ENCODE measurements at places on chromosomes 2 and 18.
A peak's percentile ranks its signal among the peaks of the same experiment; 100 is the strongest.

- DNase-seq, result no peak
These were observed 10.0 kb downstream of the PHOSPHO2 start for GRCh38 chr2:169704160-169704708.

- DNase-seq, result no peak
These were observed 71.4 kb downstream of the HNMT start for GRCh38 chr2:138035608-138036217.

GRCh38 chr2:222859786-222860612 is 837 bp upstream of the ACSL3 start:
- peak; percentile 88 for DNase-seq

GRCh38 chr18:77870199-77870598 is 620.6 kb downstream of the GALR1 start:
- DNase-seq, result no peak

- no peak for DNase-seq
These were observed 33.3 kb downstream of the CNGA3 start for GRCh38 chr2:98379311-98380202.

DNA sequence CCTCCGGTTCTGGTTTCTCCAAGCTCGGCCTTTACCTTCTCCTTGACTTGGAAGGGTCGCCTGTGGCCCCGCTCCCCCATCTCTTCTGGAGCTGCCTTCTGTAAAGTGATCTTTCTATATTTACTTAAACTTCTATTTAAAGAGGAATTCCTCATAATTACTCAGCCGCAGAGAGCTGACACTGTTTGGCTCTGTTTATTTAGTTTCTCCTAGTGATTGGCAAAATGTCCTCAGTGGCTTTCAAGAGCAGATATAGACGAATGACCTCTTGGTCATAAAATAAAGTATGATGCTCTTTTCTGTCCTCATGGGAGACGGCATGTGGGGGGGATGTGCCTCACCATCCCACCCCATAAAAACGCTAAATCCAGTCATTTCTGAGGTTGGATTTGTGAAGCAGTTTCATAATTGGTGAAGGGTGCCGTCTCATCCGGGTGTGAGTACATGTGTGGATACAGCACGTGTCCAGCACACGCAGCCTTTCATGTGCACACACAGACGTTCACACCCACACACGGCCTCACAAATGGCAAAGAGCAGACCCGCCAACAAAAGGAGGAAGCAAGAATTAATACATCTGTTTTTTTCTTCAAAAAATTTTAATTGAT is 43.4 kb upstream of the SMAD7 start:
- no peak for DNase-seq

GRCh38 chr18:58662118-58662517 is 9.1 kb upstream of the MALT1 start:
- no peak for DNase-seq

GRCh38 chr18:61991201-61991600 is 98.4 kb upstream of the RNF152 start:
- no peak for DNase-seq

DNA sequence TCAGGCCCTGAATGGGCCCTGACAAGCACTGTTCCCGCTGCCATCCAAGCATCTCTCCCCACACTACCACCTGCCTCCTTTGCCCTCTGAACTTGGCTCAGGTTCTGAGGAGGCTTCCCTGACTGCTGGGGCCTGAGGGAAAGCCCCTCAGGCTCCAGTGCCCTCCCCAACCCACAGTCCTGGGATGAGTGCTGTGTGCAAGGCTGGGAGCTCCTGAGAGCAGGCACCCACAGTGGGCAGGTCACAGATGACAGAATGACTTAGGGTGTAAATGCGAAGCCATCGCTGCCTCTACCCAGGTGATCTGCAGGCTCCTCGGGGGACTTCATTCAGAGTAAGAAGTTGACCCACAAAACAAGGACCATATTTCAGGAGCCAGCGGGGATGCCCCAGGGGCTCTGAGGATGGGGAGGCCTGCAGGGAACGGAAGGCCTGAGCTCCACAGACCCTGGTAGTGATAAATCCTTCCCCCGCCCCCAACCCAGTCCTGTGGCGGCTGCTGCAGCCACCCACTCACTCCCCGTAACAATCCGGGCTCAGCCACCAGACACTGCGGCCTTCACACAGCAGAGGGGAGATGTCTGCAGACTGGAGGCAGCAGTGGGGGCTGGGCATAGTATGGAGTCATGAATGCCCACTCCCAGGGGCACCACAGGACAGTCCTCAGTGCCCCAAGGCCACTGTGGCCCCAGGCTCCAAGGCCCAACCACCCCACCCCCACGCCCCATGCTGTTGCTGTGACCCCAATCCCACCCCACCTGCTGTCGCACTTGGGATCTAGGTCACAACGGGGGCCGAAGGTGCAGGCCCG is 8.9 kb downstream of the BIN1 start:
- DNase-seq, result no peak

- peak; percentile 30 for DNase-seq
These were observed 54.8 kb upstream of the CREB1 start for GRCh38 chr2:207474863-207475485.

DNA sequence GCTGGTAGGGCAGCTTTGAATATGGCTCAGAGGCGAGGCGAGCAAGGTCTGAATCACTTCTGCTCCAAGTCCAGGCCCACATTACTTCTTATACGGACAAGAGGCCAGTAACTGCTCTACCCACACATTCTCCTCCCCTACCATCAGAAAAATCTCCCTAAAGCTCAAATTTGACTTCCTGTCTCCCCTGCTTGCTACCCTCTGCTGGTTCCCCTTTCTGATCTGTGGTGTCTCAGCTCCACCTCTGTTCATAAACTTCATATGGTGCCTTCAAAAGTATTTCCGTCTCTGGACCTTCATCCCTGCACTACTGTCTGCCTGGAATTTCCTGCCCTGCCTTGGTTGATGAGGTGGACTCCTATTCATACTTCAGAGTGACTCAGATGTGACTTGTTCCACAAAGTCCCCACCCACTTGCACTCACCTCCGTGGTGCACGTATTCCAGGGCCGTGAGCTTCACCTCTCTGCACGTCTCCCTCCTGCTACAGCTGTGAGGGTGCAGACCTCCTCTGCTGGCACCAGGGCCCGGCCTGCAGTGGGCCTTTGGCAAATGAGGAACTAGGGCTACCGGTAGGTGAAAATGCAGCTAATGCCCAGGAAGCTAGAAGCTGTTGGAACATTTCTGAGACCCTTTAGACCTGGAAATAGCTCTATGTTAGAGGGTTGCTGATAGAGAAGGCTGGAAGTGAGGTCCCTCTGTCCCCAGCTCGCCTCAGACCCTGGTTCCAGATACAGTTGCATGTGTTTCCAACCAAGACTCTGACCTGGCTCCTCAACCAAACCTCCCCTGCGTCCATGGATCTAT is 24.6 kb upstream of the KCMF1 start:
- DNase-seq, result peak; percentile 93

GRCh38 chr18:78813156-78813555 is 166.5 kb upstream of the SALL3 start:
- DNase-seq, result no peak

GRCh38 chr2:76610451-76610850 is 899.7 kb upstream of the GCFC2 start:
- DNase-seq, result no peak

- peak; percentile 8 for DNase-seq
These were observed 101.7 kb upstream of the PGAP1 start for GRCh38 chr2:197028230-197028629.

DNA sequence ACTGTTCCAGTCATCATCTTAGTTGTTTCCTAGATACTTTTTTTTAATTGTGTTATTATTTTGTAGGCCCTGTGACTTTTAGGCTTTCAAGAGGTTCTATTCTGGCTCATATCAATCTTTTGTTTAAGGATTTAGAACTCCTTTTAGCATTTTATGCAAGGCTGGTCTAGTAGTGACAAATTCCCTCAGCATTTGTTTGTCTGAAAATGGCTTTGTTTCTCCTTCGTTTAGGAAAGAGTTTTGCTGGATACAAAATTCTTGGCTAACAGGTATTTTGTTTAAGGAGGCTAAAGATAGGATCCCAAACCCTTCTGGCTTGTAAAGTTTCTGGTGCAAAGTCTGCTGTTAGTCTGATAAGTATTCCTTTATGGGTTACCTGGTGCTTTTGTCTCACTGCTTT is 116.6 kb upstream of the SLC66A3 start:
- no peak for DNase-seq

DNA sequence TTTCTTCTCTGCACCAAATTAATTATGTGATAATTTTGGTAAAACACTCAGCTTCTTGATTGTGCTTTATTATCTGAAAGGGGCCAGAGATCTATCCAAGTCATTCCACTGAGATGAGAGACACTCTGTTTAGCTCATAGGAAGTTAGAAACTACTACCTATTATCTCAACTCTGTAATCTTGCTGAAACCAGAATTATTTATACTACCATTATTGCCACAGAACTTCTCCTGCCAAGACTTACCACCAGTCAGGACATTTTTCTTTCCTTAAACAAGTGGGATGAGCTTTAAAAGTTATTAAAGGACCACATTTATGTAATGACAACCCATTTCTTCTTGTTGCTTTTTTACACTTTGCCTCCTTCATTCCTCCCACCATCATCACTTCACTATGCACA is 855.6 kb upstream of the PIK3C3 start:
- no peak for DNase-seq

GRCh38 chr2:45083175-45083574 is 73.9 kb upstream of the SIX2 start:
- no peak for DNase-seq

- DNase-seq, result no peak
These were observed 130.5 kb downstream of the PXDN start for GRCh38 chr2:1613731-1614354.

DNA sequence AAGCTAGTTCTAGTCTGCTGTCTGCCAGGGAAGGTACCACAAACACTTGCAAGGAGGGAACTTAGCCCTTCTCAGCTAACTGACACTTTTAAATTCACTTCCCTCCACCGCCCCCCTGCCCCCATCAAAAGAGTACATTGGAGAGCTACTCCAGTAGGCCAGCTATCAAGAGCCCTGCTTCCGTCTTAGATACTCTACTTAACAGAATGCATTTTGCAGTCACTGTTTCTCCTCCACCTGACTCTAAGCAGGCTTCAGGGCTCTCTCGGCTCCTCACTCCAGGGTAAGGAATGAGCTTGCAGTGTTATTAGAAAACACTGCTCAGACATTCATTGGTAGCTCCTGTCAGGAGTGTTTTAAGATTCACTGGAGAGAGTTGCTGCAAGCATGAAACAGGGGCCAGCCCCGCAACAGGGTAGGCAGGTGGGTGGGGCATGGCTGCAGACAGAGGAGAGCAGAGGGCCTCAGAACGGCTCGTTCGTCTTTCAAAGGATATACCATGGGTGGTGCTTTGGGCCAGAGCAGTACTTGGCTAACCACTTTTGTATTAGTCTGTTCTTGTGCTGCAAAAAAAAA is 35.3 kb upstream of the PDCL3 start:
- DNase-seq, result no peak

DNA sequence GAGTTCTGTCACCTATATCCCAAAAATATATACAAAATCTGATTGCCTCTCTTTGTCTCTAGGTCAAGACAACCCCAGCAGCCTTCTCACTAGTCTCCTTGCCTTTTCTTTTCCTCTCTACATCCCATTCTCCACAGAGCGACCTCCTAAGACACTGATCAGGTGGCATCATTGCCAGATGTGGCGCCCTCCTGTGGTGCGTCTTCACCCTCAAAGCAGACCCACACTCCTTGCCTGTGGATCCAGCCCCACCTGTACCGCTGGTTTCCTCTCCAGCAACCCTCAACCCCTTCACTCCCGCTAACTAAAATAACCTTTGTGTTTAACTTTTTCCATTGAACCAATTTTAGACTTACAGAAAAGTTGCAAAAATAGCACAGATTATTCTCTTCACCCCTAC is 273.3 kb downstream of the GLI2 start:
- DNase-seq, result no peak

DNA sequence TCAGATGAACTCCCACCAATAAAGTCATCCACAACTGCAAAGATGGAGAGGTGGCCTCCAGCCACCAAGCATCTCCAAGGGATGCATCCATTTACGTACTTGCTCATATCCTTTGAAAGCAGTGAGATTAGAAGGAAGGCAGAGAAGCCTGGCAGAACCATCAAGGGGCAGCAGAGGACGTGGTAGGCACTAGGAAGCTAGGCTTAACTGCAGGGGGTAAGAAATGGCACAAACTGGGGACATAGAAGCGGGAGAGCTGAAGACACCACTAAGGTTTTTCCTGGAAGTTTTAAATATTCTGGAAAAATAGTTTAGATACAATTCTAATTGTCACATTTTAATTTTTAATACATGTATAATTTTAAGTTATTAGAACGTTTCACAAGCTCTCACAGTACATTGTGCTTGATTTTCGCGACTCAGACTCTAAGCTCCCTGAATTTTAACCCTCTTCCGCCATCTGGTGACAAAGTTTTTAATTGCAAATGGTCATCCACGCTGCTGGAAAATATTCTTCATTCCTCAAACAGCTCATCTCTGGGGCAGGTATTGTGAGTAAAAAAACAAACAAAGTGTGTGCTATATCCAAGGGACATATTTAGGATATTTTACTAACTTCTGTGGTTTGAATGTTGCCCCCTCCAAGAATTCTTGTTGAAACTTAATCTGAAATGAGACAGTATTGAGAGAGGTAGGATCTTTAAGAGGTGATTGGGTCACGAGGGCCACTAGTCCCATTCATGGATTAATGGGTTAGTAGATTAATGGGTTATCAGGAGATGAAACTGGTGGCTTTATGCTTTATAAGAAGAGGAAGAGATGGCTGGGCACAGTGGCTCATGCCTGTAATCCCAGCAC is 1.6 kb upstream of the PSTPIP2 start:
- DNase-seq, result no peak

- no peak for DNase-seq
These were observed 68.5 kb downstream of the EPB41L3 start for GRCh38 chr18:5475267-5475666.

DNA sequence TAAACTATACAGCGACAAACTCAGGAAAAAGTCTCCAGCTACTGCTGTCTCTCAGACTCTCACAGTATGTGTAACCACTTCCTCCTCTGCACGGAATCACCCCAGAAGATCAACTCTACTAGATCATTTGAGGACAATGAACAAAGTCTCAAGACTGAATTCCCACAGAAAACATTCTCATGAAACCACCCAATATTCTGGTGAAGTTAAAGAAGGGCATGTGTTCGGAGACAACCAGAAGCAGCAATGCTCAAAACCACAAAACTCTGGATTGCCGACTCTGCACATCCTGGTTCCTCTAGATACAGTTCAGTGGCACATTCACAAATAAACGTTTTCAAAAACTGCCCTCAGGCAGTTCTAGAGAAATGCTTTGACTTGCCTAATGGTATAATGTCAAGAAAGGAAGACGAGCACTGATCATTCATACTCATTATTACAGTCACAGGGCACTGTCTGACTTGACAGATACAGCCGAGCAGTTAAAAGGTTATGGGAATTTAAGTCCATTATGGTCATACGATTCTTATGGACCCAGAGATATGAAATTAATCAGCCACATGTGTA is 91.9 kb upstream of the STK17B start:
- no peak for DNase-seq

DNA sequence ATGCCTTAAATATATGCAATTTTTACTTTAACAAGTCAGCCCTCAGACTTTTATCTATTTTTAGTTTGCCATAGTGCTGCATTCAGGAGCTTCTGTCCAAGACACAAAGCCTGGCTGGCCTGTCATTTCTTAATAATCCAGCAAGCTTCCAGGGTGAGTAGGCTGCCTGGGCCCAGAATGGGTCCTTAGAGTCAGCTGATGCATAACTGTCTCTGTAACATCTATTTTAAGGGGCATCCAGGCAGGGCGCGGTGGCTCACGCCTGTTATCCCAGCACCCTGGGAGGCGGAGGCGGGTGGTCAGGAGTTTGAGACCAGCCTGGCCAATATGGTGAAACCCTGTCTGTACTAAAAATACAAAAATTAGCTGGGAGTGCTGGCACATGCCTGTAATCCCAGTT is 11.8 kb upstream of the GNLY start:
- no peak for DNase-seq
